ENCODE measurements at places on chromosomes 11 and 22.
A peak's percentile ranks its signal among the peaks of the same experiment; 100 is the strongest.

DNA sequence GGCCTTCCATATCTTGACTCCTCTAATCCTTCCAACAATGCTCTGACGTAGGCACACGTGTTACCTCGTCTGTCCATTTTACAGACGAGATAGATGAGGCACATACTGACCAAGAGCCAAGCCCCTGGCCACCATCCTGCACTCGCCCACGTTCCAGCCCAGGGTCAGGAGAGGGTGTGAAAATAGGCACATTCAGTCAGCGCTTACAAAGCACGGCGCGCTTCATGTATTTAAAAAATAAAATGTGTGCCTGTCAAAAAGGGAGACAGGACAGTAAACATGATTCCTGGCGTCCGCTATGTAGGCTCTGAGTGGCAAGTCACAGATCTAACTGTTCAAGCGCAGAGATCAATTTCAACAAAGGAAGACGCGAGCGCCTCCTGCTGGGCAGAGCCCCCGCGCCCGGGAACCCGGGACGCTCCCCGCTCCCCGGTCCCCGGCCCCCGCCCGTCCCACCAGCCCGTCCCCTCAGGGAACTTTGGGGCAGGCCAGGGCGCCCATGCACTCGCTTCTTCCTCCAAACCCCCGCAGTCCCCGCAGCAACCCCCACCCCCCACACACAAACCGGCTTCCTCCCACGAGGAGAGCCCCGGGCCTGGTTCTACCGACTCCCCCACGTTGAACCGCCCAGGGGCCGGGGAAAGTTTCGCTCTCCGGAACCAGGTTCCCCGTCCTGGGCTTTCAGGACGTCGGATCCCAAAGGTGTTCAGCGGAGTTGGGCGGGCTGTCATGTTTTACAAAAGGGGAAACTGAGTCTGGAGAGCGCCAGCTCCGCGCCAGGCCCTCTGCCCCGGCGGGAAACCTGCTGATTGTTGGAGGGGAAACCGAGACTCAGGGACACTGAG is 10.4 kb upstream of the C1QTNF6 start:
- DNase-seq: peak; percentile 89

DNA sequence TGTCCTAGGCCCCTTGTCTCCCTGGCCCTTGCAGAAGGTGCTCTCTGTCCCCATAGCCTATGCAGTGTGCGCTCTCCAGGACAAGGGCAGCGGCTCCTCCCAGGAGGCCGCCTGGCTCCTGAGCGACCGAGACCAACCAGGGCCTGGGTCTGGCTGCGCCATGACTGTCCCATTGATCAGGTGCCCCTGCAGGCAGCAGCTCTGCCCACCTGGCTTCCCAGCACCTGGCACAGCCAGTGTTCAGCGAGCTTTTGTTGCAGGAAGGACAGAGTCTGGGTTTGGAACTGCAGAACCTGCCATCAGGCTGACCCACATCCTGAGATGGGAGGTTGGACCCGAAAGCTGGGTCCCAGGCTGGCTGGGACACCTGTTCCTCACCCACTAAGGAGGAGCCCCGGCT is 1001.1 kb downstream of the BRD1 start:
- no peak for DNase-seq

GRCh38 chr11:109264128-109264527 is 157.9 kb upstream of the C11orf87 start:
- DNase-seq: no peak

DNA sequence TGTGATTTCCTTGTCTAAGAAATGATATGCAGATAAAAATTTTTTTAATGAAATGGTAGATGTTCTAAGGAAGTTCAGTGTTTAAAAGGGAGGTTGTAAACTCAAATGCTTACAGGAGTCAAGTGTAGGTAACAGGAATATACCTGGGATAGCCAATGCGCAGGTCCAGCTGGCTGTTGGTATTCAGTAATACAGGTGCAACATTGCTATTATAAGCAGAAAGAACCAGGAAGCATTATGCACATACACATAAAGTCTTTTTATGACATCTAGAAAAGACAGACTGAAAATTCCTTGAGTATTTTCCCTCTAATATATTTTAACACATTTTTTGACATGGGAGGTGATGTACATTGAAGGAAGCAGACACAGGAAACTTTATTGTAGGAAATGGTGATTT is 43.6 kb upstream of the B3GNT6 start:
- no peak for DNase-seq

- DNase-seq: no peak
These were observed 23.8 kb downstream of the SLC6A5 start for GRCh38 chr11:20623252-20623651.

All from activated CD8-positive, alpha-beta memory T cell treated with anti-CD3 and anti-CD28 coated beads for 1 hour (primary cell).